ENCODE measurements at places on chromosomes 3 and 15. TPM values are rescaled to one million over a fixed set of nuclear protein-coding genes. Genes with fewer than 3 reads are reported as not detected.

CORO2B gene
- total RNA-seq: 5.3 TPM

BLOC1S6 gene
- 27.0 TPM for total RNA-seq

TRIM59 gene
- total RNA-seq: 3.1 TPM

NANOGP8 gene
- total RNA-seq: not detected

SYNPR gene
- not detected for total RNA-seq

DOCK3 gene
- total RNA-seq: 4.1 TPM

TBL1XR1 gene
- 119 TPM for total RNA-seq

PPM1M gene
- total RNA-seq: 7.3 TPM

MNS1 gene
- 0.60 TPM for total RNA-seq

GALNT15 gene
- 2.0 TPM for total RNA-seq

ADAMTSL3 gene
- total RNA-seq: 7.2 TPM

KIF7 gene
- total RNA-seq: 3.2 TPM

CHRNA5 gene
- total RNA-seq: 0.64 TPM

SLC22A13 gene
- total RNA-seq: 0.09 TPM

GRCh38 chr3:196969134-196969659, 564 bp upstream of the PIGZ start:
- no peak for DNase-seq

DNA sequence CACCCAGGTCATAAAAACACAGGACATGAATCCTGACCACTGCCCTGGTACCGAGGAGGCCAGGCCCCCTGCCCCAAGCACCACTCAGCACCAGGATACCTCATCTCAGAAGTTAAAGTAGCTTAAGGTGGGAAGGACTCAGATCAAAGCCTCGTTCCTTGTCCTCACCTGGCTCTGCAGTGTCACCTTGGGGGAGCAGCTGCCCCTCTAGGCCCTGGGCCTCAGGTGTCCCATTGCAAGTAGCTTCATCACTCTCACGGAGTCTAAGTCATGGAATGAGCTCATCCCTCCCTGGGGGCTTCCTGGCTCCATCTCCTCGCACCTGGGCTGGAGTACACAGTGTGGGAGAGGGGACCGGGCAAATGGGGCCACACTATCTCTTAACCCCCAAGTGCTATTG, 148.0 kb downstream of the TPRA1 start:
- no peak for DNase-seq

DNA sequence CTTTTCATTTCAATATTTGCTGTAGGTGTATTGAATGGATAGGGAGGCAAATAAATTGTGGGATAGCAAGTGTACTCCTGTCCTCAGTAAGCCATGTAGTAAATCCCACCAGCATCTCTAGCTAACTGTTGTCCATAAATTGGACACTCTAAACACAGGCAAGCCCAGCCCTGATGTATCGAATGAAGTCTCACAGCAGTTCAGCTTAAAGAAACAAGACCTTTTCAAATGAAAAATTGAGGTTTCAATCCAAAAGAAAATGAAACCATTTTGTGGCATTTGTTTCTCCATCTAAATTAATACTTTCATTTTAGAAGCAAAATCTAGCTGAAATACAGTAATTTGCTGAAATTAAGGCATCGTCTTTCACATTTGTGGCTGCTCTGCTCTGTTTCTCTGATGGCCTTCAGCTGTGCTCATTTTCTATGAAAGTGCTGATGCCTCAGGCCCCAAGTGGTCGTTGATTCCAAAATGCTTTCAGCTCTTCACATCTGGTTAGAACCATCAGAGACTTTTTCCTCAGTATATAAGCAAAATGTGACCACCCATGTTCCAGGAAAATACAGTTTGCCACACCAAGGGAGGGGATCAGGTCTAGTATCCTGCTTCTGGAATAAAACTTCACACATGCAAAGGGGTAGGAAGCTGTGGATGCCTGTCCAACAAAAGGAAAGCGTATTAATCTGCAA, 245.0 kb downstream of the ZMAT3 start:
- no peak for DNase-seq

DNA sequence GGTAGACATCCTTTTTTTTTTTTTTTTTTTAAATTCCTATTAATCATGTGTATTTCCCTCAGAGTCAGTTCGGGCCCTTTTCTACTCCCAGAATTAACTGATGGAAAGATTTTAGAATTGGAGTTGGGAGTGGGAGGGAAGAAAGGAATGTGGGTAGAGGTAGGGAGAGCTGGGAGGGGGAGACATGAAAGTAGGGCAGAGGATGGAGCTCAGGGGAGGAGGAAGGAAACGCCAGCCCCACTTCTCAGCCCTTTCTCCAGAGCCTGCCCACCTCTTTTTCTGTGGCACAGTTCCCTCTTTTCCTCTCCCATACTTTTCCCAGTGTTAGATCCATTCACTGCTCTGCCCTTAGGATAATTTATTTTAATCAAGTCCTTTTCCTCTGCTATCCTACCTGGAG, 129.4 kb downstream of the VPS8 start:
- DNase-seq: no peak

- DNase-seq: no peak
Observed at GRCh38 chr3:29408676-29409075, 127.8 kb downstream of the RBMS3 start.

DNA sequence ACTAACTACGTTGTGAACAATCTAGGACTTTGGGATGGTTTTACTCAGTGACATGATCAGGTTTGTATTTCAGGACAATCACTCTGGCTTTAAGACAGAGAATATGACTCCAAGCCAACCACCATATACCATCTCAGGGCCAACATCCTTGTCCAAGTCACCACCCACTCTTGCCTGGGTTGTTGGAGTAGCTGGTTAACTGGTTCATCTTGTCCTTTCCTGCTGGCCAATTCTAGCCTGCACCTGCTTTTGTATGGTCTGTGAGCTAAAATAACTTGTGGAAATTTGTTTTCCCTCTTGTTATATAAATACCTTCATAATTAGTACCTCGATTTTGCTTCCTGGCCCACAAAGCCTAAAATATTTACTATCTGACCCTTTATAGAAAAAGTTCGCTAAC, 306.8 kb upstream of the STT3B start:
- no peak for DNase-seq

GRCh38 chr3:104614564-104614963, 752.1 kb upstream of the ALCAM start:
- no peak for DNase-seq

GRCh38 chr3:17179381-17180205, 294.8 kb downstream of the PLCL2 start:
- DNase-seq: peak; percentile 56

DNA sequence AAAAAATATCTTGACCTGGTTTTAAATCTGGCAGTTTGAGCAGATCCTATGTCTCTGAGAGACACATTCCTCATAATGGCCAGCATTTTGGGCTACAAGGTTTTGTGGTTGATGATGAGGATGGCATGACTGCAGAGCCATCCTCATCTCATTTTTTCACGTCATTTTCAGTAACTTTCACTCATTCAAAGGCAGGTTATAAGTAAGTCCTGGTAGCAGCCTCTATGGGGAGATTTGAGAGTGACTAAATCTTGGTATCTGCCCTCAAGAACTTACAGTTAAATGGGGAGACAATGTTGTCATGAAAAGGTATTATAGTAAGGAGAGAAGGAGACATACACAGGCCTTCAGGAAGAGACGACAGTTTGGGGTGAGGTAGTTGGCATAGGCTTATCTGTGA, 14.5 kb downstream of the TIGIT start:
- DNase-seq: no peak

- no peak for DNase-seq
Observed at GRCh38 chr3:172666181-172666872, 44.5 kb downstream of the NCEH1 start.

GRCh38 chr3:34022147-34022546, 223.7 kb downstream of the PDCD6IP start:
- DNase-seq: no peak

DNA sequence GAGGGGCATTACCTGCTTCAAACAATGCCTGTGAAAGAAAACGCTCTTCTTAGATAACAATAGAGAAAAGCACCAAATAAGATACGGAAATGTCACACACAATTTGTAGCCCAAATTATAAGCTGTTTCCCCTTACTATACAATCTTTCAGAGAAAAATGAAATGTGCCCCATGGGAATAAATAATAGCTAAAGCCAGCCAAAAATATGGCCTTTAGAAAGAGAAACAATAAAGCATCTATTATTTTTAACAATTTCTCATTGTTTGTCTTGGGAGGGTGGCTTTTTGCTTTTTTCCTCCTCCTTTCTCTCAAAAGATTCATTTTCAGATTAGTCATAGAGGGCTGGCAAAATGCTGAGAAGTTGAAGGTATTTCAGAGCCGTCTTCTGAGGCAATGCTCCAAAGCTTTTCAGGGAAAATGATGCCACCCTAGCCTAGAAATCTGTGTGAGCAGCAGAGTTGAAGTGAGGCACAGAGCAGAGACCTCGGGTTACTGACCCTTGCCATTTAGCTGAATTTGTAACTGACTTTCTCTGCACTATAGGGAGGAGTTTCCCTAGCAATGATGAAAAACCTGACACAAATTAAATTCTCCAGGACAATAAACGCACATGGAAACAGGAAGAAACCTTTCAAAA, 86.3 kb upstream of the PRICKLE2 start:
- DNase-seq: no peak

- DNase-seq: no peak
Observed at GRCh38 chr15:98763179-98763578, 114.8 kb downstream of the IGF1R start.

- DNase-seq: no peak
Observed at GRCh38 chr3:13034861-13035260, 38.4 kb downstream of the IQSEC1 start.

GRCh38 chr3:106981392-106981791, 395.8 kb upstream of the CCDC54 start:
- no peak for DNase-seq

DNA sequence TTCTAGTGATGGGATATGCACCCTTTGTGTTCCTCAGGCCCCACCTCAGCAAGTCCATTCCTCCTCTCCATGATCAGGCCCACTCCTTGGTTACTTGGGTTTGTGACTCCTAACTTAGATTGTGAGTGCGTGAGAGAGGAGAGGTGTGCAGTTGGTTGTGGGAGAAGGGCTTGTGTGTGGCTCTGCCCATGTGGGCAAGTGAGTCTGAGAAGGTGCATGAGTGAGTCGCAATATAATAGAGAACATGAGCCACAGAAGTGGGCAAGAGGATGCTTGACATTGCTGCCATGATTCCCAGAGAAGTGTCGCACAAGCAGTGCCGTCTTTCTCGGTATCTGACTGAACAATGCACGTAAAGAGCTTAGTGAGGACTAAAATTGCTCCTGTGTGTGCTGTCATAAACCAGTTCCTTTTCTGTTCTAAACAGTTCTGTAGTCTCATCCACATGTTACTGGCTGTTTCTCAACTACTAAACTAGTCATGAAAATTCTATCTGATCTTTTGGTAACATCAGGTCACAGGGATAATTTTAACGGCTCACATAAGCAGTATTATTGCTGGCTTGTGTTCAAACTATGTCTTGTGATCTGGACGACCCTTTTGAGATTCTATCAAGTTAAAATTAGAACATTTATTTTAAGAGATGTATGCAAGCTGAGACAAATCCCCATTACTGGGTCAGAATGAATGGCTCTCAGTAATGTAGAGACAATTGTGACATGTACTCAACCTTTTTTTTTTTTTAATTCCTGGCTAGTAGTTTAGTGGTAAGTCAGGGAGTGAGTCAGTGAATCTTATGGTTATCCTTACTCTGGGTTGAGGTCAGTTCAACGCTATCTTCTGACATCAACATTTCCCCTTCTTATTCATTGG, 25.6 kb downstream of the GYG1 start:
- no peak for DNase-seq

Measured in heart left ventricle (tissue), 16 donors.